ENCODE measurements at places on chromosomes 4 and X.
A peak's percentile ranks its signal among the peaks of the same experiment; 100 is the strongest.

- DNase-seq: no peak
These were observed at the start of gene SLC6A14 for GRCh38 chrX:116436358-116436816. Gene SLC6A14 (plus strand): TSS chrX:116436606. CDS start chrX:116436710, 104 bp downstream.

DNA sequence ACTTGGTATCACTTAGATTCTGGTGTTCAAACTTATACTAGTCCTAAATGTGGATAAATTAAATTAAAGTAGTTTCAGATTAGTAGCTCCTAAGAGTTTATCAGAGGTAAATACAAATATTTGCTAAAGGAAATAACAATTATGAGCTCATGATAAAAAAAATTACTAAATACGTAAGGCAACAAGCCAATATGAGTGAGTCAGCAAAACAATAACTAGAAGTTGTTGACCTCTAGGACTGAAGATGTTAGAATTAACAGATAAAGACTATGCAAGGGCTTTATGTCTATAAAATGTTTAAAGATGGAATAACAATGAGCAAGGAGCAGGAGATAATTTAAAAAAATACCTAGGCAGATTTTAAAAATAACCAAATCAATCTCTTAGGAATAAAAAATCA lies 195.8 kb downstream of the CLCN4 start:
- DNase-seq: no peak

GRCh38 chr4:125043486-125043885 lies 271.3 kb upstream of the FAT4 start:
- no peak for DNase-seq

DNA sequence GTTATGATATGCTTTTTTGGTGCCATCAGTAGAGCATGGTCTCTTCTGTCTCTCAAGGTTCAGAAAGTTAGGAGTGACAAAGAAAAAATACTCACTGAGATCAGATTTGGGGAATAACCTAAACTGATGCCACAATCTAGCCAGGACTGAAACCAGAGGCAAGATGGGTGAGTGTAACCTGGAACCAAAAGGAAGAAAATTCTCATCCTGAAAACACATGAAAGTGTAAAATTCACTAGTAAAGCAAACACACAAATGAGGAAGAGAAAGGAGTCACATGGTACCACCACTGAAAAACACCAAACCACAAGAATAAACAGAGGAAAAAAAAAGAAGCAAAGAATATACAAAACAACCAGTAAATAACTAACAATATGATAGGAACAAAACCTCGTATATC lies 96.4 kb downstream of the ANXA10 start:
- DNase-seq: no peak

DNA sequence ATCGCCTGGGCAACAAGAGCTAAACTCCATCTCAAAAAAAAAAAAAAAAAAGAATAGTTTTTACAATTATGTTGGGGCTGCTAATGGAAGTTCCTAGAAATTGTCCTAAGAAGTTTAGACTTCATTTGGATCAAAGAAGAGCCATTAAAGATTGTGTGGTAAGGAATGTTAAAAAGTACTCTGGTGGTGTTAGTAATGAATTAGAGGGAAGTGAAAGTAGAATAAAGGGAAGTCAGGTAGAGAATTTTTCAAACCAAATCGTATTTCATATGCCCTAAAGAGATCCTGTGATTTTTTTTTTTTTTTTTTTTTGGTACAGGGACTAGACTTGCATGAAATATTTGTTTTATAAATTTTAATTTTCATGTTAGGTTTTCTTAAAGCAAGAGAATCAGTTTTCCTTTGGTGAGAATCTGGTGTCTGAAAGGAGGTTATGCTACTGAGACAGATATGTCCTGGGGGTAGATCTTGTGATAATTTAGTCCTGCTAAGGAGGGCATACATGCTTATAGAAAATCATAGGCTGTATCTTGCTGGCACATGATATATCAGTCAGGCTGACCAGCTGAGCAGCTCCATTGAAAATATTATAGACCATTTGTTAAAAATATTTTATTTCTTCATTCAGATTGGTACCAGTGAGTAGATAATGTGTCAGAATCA lies 10.7 kb downstream of the SEC24B start:
- no peak for DNase-seq

- peak; percentile 3 for DNase-seq
These were observed 19.0 kb upstream of the DCX start for GRCh38 chrX:111431001-111431400.

DNA sequence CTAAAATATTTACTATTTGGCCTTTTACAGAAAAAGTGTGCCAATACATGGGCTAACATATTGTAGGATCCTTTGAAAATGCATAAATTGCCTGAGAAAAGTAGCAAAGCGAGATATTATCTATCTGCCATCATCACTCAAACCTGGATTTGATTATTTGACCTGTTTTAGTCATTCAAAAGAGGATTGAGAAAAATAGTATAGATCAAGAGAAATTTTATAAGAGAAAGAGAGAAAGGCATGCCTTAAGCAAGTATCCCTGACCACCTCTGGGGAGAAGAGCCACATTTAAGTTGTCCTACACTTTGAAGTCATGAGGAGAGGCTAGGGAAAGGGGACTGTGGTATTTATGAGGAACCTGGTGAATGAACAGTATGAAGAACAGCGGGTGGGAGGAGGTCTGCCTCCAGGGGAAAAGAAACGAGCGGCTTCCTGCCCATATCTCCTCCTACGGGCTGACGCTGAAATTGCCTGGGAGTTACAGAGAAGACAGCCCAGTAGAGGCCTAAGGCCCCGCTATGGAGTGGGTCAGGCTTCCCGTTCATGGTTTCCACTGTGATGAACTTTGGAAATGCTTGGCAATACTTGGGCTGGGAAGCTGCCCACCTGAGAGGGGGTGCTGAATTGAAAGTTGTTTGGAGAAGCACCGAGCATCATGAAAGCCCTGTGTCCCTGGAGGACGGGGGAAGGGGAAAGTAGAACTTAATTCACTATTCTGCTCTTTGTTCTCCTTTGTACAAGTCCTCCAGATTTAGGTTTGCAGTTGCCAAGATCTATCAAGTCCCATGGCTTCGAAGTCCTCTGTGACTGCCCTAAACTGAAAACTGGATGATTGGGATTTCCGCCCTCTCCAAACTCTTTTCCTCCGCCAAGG lies 106.9 kb upstream of the ACSL4 start:
- DNase-seq: no peak

DNA sequence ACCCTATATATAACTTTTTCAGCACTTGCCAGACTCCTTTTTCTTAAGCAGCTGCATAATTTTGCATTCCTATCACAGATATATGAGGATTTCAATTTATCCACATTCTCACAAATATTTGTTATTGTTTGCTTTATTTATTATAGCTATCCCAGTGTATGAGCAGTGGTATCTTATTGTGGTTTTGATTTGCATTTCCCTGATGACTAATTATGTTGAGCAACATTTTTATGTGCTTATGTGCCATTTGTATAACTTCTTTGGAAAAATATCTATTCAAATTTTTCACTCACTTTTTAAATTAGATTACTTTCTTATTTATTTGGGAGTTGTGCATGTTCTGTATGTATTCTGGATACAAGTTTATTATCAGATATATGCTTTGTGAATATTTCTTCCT lies 361.9 kb downstream of the KCTD8 start:
- DNase-seq: no peak

DNA sequence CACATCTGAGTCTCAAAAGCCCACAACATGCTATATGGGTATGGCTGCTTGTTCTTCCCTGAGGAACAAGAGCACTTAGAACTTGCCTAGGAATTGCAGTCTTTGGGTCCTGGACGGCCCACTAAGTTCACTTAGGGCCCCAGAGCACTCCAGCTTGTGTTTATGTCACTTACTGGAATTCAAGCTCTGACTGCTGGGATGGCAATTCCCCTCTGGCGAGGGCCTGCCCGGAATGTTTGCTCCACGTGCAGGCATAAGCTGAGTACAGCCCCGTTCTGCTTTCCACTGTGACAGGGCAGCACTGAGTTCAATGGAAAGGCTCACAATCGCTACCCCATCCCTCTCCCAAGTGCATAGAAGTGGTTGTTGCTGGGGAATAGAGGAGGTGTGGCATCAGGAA lies 25.9 kb upstream of the RASSF6 start:
- DNase-seq: no peak

DNA sequence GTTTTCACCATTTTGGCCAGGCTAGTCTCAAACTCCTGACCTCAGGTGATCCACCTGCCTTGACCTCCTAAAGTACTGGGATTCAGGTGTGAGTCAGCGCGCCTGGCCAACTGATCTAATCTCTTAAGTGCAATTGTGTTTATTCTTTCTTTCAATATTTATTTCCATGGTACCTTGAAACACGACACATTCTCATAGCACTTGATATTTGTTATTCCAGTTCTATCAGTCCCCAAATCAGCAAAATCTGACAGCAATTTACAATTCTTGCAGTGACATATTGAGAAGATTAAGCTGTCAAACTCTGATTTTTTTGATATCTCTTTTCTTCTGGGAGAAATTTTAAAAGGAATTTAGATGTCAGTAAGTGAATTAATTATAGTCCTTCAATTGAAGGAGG lies 218.1 kb upstream of the FAT4 start:
- DNase-seq: no peak

DNA sequence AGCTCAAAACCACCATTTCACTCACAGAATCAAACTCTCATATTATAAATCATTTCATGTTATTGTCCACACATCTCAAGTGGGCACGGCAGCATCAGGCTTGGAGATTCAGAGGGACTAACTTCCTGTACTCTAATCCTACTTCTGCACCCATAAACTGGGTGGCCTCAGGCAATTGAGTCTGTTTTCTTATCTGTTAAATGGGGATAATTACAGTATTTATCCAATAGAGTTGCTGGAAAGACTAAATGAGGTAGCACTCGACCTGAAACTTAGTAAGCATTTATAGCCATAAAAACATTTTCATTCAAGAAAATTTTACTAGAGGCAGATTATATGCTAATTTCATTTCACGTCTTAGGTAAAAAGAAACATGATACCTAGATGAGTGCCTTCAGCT lies 13.0 kb downstream of the TBC1D1 start:
- DNase-seq: no peak

GRCh38 chrX:129600981-129601424 lies 53.8 kb downstream of the APLN start:
- peak; percentile 12 for DNase-seq

- DNase-seq: no peak
These were observed 1.3 kb upstream of the MAMLD1 start for GRCh38 chrX:150361777-150362351.
